Naive B cell (primary cell): ENCODE measurements at places on chromosomes 5 and 9.
A peak's percentile ranks its signal among the peaks of the same experiment; 100 is the strongest.

DNA sequence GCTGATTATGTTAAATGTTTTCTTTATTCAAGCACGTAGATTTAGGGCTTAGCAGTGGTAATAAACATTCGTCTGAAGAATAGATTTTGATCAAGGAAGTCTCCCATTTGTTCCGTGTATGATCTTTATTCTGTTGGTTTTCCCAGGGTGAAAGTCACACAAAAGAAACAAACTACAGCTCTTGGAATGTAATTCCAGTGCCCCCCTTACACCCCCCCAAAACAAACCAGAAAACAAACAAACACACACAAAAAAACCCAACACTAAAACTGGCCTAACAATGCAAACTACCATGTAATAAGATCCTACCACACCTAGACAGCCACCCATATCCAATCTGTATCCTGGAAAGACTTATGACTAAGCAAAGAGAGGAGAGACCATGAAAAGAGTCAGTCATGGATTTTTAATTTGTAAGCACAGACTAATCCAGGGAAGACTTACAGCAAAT is 196.2 kb upstream of the ELL2 start:
- no peak for DNase-seq

GRCh38 chr5:114734238-114734637 is 372.4 kb downstream of the KCNN2 start:
- no peak for DNase-seq

- no peak for DNase-seq
Measured at GRCh38 chr9:130912932-130913598, 16.5 kb upstream of the QRFP start.

GRCh38 chr9:72955126-72955455 is 2.2 kb upstream of the ALDH1A1 start:
- DNase-seq = no peak

DNA sequence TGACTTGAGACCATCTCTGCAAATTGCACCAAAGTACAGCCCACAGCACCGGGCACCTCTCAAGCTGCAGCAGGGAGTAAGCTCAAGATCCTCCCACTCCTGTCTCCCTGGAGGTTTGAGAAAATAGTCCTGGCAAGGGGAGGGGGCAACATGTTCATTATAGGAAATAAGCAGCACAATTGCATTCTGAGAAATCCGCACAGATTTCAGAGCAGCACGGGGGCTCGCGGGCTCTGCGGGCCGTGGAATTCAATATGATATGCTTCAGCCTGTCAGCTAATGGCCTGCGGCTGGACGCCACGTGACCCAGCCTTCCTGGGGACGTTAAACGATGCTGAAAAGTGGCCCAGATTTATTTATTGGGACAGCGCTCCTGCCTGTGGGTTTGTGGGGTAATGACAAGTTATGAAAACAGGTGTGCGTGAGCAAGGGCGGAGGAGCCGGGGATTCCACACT is 156.4 kb downstream of the DAB2IP start:
- DNase-seq = no peak

DNA sequence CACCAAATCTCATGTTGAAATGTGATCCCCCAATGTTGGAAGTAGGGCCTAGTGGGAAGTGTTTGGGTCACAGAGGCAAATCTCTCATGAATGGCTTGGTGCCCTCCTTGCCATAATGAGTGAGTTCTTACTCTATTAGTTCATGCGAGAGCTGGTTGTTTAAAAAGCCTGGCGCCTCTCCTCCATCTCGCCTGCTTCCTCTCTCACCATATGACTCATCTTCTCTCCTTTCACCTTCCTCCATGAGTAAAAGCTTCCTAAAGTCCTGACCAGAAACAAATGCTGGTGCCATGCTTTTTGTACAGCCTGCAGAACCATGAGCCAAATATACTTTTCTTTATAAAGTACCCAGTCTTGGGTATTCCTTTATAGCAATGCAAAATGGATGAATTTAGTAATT is 20.9 kb upstream of the ARHGAP26 start:
- no peak for DNase-seq

- DNase-seq = no peak
Measured at GRCh38 chr5:81265101-81265500, 32.0 kb downstream of the CKMT2 start.

GRCh38 chr9:107367727-107368502 is 84.8 kb downstream of the RAD23B start:
- no peak for DNase-seq

DNA sequence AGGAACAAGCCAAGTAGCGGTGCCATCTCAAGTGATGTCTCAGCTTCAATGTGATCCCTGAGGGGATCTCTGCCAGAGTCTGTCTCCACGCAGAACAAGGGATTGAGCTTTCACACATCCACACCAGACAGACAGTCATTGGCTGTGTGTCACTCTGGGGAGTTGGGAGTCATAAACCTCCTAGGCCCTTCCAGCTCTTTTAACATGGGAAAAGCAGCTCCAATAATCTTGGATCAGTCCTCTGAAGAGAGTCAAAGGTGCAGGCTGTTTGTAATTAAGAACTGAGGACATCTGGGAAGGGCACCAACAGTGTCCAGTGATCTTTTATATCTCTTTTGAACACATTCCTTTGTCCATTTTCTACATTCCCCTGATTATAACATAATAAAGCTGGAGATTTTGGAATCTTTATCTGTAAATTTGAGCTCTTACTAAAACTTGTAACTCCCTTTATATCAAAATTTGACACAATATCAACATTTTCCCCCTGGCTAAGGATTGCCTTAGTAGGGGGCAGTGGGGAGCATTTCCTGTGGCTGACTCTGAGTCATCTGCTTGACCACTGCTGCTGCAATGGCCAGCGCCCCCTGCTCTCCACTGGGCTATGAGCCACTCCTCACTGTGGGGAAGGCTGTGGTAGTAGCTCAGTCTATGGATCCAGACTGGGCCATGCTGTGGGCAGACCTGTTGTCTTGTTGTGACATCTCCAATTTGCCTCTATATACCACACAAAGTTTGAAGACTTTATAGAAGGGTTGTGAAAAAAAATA is 284.4 kb downstream of the OSTF1 start:
- DNase-seq = no peak

DNA sequence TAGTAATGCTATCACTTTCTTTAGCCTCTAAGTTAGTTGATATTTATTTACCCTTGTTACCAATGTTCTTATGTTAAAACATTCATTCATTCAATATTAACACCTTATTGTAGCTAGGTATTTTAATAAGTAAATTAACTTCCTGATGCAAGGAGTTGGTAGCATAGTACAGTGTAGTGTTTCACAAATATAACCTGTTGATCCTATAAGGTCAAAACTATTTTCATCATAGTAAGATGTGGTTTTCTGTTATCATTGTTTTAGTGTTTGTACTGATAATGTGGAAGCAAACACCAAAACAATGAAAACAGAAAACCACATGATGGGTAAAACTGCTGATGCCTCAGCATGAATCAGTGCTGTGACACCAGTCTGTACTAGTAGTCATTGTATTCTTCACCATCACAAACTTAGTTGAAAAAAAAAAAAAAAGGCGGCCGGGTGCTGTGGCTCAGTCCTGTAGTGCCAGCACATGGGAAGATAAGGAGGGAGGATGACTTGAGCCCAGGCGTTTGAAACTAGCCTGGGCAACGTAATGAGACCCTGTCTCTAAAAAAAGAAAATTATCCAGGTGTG is 36.5 kb downstream of the ZCCHC7 start:
- no peak for DNase-seq

DNA sequence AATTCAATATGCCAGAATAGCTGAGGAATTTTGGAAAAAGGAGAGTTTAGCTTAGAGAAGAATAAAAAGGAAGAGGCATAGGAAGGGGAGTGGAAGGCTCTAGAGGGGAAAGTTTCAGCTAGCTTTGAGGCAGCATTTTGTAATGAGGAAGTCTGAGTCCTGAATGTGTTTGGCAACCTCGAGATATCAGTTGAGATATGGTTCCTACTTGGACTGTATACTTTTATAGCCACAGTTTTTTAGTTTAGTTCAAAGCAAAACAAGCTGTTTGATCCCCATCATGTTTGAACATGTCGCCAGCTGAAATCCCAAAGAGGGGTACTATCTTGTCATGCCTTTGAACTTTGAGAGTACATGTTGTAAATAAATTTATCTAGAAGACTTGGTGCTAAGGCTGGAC is 559.0 kb upstream of the FTMT start:
- DNase-seq = no peak

- DNase-seq = no peak
Measured at GRCh38 chr5:83313436-83313835, 158.1 kb upstream of the VCAN start.

DNA sequence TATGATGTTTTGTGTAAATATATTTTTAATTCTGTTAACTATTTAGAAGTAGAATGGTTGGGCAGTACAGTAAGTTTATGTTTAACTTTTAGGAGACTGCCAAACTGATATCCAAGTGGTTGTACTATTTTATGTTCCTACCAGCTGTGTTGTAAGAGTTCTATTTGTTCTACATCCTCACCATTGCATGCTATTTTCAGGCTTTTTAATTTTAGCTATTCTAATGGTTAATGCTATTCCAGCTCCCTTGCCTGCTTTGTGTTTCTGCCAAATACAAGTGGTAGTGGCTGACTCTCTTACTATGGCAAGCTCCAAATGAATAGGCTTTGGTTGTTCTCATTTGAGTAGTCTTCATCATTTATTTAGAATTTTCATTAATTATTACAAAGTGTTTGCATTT is 476.4 kb downstream of the KIF4B start:
- no peak for DNase-seq

DNA sequence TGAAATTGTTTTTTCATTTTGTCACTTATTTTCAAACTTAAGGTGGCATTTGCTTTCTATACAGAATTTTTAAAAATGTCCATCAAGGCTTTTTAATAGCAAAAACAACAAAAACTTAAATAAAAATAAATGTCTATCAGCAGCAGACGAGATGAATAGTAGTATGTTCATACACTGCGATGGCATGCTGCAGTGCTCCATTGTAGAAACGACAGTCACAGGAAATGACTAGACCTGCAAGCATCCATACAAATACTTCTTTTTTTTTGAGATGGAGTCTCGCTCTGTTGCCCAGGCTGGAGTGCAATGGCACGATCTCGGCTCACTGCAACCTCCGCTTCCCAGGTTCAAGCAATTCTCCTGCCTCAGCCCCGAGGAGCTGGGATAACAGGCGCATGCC is 41.4 kb downstream of the COL23A1 start:
- DNase-seq = no peak

DNA sequence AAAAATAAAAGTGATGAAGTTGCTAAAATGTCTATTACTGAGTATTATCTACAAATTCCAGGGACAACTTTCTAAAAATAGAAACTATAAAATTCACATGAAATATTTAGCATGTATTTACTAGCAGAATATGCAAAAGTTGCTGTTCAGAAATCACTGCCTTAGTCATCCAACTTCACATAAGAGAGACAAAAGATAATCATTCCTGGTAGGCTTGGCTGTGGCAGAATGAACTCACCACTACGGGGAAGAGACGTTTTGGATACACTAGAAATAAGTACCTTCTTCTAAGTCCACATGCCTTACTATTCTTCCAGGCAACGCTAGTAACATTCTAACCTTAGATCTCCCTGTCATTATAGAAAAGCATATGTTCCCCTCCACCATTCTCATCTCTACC is 272.2 kb downstream of the BNC2 start:
- DNase-seq = no peak

DNA sequence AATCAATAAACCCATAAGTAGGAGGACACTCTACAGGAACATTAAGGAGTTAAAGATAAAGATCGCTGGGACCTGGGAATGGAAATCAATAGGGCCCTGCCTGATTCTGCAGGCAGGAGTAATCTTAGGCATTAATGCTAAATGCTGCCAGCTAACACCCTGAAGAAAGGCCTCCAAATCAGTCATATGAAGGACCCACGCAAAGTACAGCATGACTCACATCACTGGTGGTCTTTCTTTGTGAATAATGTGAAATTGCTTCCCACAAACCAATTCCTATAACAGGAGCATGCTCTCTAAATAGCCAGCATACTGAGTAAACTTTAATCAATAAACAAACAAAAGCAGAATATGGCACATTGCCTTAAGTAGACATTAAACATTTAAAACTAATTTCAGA is 172.3 kb downstream of the SEMA5A start:
- DNase-seq = no peak

GRCh38 chr5:58898538-58898937 is 315.7 kb downstream of the RAB3C start:
- no peak for DNase-seq

GRCh38 chr5:169307646-169308045 is 6.7 kb upstream of the SLIT3 start:
- no peak for DNase-seq

DNA sequence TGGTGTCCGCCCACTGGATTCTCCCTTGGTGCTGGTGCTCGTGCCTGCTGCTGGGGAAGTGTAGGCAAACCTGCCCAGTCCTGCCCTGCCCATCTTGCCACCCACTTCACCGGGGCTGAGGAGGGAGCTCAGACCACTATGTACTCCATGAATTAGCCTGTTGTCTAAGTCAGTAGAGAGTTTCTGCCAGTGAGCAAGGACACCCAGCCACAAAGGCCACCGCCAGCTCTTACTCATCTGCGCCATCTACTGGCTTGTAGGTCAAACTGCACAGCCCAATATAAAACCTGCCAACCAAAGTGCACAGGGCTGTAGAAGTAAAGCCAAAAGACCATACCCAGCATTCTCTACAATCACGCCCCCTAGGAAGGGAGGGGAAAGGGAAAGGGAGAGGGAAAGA is 102.3 kb downstream of the GLIS3 start:
- DNase-seq = no peak

- no peak for DNase-seq
Measured at GRCh38 chr9:134707731-134708671, 66.4 kb downstream of the COL5A1 start.

DNA sequence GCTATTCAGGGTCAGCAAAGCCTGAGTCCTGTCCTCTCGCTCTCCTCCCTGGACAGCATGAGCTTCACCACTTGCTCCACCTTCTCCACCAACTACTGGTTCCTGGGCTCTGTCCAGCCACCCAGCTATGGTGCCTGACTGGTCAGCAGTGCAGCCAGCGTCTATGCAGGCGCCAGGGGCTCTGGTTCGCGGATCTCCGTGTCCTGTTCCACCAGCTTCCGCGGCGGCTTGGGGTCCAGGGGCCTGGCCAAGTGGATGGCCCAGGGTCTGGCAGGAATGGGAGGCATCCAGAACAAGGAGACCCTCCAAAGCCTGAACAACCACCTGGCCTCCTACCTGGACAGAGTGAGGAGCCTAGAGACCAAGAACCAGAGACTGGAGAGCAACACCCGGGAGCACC is 8.6 kb downstream of the NIPBL start:
- DNase-seq = no peak

DNA sequence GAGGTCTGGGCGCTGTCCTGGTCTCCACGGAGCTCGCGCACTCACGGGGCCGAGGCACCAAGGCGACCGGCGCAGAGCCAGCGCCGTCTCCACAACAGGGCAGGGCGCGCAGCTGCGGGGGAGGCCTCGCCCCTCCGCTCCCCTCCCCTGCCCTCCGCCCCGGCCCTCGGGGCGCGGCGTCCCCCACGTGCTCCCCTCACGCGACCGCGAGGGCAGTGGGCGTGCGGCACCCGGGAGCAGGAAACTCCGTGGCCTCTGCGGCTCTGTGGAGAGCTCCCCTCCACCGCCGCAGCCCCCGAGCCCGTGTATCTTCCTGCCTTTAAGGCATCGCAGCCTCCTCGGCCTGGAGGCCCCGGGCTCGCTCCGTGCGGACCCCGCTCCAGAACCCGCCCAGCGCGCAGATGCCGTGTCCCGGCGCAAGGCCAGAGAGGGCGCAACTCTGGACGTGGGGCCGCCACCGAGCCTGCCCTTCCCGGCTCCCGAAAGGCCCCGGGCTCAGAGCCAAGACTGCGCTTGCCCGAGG is 708 bp upstream of the TUBB4B start:
- peak; percentile 79 for DNase-seq

- peak; percentile 47 for DNase-seq
Measured at GRCh38 chr5:149371296-149371962, 7.7 kb downstream of the IL17B start.

- no peak for DNase-seq
Measured at GRCh38 chr5:82050955-82051354, 79.1 kb downstream of the ATG10 start.
